ENCODE measurements at places on chromosomes 4 and X.
A peak's percentile ranks its signal among the peaks of the same experiment; 100 is the strongest.

DNA sequence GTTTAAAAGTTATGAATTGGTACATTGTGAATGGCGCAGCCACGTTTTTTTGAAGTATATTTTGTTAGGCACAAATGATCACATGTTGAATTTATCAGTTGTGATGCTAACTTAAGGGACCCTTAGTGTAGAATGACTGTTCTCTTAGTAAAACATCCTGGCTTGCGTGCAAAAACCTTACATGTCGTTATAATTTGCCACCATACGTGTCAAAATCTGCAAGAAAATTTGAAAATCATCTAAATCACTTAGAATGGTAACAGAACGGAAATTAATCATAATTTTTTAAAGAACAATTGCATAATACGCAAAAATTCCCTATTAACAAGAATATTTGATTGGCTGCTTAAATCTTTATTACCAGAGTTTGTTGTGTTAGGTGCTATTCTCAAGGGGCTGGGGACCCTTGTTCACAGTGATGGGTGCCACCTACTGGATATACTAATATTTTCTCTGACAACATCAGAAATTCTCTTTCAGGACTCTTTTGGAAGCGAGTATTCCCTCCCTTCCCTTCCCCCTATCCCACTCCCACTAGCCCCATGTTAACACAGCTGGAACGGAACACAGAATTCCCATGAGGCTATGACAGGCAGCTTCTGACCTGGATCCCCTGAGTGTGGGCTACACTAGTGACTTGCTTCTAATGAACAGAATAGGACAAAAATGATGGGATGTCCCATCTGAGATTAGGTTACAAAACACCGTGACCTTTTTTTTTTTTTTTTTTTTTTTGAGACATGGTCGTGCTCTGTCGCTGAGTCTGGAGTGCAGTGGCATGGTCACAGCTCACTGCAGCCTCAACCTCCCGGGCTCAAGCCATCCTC lies 71.8 kb downstream of the SUPT20HL2 start:
- DNase-seq: peak; percentile 42

DNA sequence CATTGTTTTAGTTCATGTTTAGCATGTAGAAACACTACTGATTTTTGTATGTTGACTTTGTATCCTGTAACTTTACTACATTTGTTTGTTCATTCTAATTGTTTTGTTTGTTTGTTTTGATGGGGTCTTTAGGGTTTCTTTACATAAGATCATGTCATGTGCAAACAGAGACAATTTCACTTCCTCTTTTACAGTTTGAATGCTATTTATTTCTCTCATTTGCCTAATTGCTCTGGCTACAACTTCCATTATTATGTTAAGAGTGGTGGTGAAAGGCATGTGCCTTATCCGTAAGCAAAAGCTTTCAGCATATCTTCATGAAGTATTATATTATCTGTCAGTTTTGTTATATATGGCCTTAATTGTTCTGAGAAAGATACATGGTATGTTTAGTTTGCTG lies 571.1 kb downstream of the PCDH7 start:
- DNase-seq: no peak

GRCh38 chr4:151854731-151855130 lies 93.9 kb upstream of the GATB start:
- no peak for DNase-seq

DNA sequence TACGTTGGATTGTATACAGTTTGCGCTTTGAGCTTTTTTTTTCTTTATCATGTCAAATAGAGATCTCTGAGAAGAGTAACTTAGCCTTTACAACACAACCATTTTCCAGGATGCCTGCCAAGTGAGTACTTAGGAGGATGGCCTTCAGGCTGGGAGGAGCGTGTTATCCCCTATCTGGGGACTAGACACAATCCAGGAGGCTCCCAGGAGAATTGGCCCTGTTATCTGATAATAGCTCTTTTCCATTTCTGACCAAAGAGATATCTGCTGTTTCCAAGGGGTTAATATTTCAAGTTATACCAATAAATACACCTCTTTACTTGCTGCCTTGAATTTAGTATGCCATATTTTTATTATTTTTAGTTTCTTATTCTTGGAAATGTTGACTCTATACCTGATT lies 169.5 kb upstream of the SMARCAD1 start:
- DNase-seq: no peak

GRCh38 chrX:18649498-18649951 lies 22.4 kb downstream of the RS1 start:
- DNase-seq: no peak

DNA sequence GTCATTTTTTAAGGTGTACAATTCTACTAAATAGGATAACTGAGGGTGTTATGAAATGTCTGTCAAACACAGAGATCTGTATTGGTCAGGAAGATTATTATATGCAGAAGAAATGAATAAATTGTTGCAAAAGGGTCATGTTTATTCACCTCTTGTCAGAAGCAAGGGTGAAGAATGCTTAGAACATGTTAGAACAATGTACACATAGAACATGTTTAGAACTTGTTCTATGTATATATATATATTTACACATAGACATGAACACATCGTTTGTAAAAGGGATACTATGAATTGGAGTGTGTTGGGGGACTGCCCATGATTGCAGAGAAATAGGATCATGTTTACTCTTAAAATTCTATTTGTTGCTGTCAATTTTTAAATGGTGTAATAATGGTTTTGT lies 28.0 kb upstream of the TMEM150C start:
- DNase-seq: no peak

DNA sequence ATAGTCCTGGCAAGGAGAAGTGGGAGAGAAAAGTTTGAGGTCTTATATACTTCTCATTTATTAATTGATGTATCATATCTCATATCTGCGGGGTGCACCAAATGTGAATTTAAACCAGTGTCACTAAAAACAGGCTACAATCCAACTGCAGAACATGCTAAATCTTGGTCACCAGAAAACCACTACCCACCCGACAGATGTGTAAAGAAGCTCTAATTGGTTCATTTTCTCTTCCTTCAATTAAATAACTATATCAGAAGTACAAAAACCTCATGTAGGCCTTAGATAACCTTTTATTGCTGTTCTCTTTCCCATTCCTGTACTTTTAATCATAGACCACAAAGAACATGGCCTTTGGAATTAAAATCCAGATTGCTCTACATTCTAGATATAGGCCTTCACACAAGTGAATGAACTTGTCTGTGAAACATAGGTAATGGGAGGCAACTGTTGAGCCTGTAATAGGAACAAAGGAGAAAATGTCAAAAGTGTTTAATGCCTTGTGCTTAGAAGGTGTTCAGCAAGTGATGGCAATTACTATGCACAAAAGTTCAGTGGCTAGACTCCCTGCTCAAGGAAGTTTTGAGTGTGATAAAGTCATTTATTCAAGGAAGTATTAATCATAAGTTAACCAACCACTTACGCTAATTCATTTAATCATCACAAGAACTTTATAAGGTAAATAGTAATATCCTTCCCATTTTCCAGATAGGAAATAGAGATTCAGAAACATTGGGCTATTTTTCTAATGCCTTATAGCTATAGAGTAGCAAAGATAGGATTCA lies 425.6 kb downstream of the INPP4B start:
- DNase-seq: no peak

Measured in NCI-H446 treated with DMSO at 0.1 percent for 48 hours (cell line).